Activated T-cell treated with anti-CD3 and anti-CD28 coated beads, Interleukin-2, amount 50 U/mL, for 48 hours (primary cell): ENCODE measurements at places on chromosomes 2 and 18.

DNA sequence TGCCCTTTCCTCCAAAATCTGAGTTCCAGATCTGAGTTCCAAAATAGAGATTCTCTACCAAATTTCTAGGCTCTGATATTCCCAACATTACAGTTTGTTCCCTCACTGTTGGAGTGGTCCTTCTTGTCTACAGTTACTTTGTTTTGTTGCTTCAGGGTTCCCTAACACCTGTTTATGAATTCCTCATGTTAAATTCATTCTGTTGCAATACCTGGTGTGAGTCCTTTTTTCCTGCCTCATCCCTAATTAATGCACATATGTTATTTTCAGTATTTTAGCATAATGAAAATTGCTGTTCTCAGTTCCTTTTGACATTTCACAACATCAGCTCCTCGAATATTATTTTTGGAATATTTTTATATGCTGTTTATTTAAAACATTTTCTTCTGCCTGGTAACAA lies 16.2 kb downstream of the SERPINB13 start:
- no peak for DNase-seq

GRCh38 chr18:33375829-33376228 lies 64.7 kb downstream of the CCDC178 start:
- DNase-seq = no peak

DNA sequence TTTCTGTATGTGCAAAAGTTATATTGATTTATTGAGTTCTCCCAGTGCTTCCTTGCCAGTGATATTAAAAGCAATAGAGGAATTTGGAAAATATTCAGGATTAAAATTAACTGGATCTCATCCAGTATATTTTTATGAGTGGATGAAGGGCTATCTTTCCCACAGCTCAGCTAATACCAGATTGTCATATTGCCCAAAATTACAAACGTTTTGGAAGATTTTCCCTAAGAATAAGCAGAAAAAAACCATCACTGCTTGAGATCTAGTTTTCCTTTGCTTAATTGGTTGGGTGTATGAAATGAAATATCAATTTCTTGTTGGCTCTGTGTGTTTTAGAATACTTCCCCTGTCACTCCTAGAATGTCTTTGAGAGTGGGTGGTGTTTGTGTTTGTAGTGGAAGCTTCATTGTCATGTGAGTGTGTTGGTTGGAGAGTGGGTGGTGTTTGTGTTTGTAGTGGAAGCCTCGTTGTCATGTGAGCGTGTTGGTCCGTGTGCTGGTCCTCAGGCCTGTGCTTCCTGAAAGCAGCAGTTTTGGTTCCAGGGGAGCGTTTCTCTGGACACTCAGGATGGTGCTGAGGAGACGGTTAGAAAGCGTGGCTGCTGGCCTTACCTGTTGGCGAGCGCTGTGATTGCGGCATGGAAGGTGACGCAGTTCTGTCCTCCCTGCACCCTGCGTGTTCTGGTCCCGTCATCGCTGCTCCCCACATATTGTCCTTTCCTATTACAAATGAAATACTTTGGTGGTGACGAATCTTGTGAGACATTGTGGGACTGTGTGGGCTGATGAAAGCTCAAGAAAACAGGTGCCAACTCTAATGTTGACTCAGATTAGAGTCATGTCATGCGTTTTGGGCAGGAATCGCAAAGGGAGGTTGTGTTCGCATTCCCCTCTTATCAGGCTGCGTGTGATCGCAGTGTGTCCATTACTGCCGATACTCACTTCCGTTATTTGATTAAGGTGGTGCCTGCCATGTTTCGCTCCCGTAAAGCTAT lies 12.4 kb downstream of the ASB1 start:
- DNase-seq = peak; percentile 79

DNA sequence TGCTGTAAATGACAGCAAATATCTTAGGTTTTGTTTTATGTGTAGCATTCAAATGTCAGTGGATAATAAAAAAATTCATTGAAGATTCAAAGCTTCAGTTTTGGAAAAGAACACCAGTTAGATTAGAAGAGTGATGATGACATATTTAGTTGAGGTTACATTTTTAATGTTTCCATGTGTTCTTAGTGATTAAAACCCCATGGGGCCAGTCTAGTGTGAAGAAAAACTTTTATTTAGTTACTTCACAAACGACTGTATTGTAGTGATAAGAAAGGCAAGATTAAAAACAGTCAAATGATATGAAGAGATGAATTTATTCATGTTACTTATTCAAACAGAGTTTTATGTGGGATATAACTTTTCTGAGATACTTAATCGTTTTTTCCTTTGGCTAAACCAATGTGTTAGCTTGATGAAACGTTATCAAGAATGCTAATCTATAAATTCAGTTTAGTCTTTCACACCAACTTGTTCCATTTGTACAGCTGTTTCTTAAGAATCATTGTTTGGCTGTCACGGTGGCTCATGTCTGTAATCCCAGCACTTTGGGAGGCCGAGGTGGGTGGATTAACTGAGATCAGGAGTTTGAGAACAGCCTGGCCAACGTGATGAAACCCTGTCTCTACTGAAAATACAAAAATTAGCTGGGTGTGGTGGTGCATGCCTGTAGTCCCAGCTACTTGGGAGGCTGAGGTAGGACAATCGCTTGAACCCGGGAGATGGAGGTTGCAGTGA lies 11.6 kb downstream of the BMPR2 start:
- DNase-seq = peak; percentile 32

GRCh38 chr2:13917958-13918357 lies 714.6 kb upstream of the LRATD1 start:
- no peak for DNase-seq

DNA sequence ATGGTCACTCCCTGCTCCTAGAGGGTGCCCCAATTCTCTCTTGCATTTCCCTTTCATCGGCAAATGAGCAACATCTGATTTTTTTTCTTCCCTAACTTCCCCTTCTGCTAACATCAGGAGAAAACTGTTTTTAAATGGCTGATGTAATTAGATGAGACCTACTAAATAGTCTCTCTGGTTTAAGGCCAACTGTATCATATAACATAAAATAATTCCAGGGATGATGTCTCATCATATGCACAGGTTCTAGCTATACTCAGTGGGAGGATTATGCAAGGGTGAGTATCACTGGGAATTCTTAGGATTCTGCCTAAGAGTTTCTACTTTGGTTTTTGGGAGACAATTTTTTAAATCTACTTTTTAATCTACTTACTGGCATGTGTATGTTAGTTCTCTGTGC lies 193.4 kb downstream of the PARD3B start:
- no peak for DNase-seq

DNA sequence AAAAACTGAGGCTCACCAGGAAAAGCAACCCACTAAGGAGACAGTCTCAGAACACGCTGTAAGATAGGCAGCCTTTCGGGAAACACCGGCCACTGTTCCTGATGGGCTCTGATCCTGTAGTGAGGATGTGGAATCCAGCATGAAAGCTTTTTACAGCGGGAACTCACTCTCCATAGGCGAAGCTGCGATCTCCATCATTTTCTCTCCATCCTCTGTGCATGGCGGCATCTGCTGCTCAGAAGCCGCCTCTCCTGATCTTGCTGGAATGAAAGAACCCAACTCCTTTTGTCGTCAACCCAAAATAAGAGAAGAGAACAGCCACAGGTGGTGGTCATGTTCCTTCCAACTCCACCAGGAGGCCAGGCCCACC lies 49.9 kb downstream of the TMEM18 start:
- no peak for DNase-seq
